CD4-positive, alpha-beta T cell treated with Interleukin-4 for 1 hour (primary cell): ENCODE measurements at places on chromosomes 16 and 17.

DNA sequence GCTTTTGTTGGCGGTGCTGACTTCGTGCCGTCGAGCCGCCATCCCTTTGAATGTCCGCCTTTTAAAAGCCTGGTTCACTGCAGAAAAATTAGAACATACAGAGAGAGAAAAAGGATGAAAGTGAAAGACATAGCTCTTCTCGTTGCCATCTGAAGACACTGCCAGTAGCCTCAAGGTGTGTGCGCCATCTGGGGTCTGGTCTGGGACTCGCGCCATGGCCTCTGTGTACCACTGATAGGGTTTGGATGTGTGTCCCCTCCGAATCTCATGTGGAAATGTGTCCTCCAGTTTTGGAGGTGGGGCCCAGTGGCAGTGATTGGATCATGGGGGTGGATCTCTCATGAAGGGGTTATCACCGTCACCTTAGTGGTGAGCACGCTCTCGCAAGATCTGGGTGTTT, 15.5 kb downstream of the GSE1 start:
- DNase-seq = no peak

GRCh38 chr17:82781894-82782274, 30.0 kb downstream of the TBCD start:
- DNase-seq = peak; percentile 87

GRCh38 chr17:3740611-3741073, 16.9 kb downstream of the HASPIN start:
- peak; percentile 62 for DNase-seq

DNA sequence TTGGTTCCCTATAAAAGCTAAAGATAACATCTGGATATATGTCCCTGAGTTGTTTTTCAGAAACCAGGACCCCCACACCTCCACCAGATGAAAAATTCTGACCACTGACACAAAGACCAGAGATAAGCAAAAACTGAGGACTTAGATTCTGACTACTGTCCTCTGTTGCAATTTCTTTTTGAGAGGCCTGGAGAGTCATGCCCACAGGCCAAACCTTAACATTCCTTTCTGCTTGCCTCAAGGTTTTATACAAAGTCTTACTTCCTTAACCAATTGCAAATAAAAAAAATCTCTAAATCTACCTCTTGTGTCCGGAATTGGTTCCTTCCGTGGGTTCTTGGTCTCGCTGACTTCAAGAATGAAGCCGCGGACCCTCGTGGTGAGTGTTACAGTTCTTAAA, 228.5 kb downstream of the ABCC12 start:
- no peak for DNase-seq

DNA sequence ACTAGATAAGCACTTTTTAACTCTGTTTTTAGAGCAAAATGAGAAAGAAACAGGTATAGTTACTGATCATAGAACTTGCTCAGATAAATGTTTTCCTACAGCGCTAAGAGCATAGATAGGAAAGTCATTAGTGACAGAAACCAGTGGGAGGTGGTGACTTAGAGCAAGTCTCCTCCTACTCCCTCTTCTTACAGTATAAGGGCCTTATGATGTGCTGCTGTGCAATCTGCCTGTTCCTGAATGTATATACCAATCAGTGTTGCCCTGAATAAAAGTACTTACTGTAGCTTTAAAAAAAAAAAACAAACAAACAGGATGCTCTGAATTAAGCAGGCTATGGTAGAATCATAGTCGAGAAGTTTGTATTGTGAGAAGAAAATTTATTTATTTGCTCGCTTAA, 23.3 kb upstream of the RASL10B start:
- no peak for DNase-seq

GRCh38 chr17:64938925-64939474, 19.7 kb upstream of the LRRC37A3 start:
- DNase-seq = peak; percentile 36

- no peak for DNase-seq
Measured at GRCh38 chr17:73474370-73474988, 162.7 kb upstream of the CDC42EP4 start.

DNA sequence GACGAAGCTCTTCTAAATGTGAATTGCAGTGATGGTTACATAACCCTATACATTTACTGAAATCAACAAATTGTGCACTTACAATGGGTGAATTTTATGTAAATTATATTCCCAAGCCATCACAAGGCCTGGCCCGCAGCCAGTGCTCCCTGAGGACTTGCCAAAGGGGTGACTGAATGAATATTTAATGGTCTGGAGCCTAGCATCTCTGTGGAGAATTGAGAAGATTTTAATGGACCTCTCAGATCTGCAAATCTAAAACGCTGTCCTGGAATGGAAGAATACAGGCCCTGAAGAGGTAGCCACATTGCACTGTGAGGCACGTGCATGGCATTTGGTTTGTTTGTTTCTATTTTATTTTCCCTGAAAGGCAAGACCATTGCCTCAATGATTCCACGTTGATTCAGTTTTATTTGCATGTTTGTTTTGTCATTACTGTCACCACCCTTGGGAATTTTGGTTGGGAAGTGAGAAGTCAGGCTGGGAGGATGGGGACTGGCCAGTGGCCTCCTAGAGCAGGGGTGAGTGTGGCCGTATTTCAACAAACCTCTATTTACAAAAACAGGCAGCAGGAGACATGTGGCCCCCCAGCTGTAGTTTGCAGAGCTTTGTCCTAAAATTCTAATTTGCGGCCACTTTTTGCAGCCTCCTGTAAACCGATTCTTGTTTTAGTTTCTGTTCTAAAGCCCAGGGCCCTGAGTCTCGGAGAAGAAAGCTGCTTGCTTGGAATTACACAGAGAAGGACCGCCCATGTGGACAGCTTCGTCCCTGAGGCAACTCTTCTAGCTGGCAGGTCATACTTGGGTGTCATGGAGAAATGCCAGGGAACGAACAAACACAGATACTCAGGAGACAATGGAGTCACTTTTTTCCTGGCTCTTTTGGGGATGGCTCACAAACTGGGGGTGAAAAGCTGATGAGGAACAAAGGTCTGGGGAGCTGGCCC, 40.5 kb upstream of the GCSH start:
- no peak for DNase-seq

DNA sequence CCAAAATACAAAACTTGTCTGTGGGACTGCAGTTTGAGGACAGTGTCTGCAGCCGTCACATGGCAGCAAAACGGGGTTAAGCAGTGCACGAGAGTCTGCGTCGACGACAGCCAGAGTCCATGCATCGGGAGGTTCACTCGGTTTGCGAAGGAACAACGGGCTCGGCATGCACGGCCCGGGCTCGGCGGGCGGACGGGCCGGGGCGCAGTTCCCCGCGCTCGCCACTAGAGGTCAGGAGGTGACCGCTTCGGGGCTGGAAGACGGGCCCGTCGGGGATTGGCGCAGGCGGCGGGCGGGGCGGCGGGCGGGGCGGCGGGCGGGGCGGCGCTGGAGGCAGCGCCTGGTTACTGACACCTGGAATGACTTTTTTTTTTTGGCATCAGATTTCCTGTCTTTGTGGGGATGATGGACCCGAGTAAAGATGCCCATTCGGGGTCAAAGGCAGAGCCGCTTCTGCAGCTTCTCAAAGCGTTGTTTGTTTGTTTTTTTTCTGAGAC, 6.5 kb downstream of the SCGB1C2 start:
- DNase-seq = peak; percentile 86

GRCh38 chr16:86181526-86181925, 282.6 kb downstream of the IRF8 start:
- DNase-seq = no peak

- peak; percentile 89 for DNase-seq
Measured at GRCh38 chr17:81977211-81977808, at the start of gene ASPSCR1. Gene ASPSCR1 (plus strand): TSS chr17:81977629. CDS start chr17:81977647, 18 bp downstream.

- no peak for DNase-seq
Measured at GRCh38 chr17:69223809-69224208, 4.8 kb downstream of the ABCA10 start.

GRCh38 chr17:48152289-48152688, 44.7 kb downstream of the SNX11 start:
- no peak for DNase-seq

DNA sequence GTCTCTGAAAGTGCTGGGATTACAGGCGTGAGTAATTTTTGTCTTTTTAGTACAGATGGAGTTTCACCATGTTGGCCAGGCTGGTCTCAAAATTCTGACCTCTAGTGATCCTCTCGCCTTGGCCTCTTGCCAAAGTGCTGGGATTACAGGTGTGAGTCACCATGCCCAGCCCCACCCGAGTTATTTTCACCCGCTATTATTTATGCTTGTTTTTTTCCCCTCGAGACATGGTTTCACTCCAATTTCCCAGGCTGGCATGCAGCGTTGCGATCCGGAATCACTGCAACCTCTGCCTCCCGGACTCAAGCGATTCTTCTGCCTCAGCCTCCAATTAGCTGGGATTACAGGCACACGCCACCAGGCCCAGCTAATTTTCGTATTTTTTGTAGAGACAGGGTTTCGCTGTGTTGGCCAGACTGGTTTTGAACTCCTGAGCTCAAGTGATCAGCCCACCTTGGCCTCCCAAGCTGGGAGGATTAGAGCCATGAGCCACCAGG, 9.2 kb downstream of the RPL23 start:
- DNase-seq = no peak

DNA sequence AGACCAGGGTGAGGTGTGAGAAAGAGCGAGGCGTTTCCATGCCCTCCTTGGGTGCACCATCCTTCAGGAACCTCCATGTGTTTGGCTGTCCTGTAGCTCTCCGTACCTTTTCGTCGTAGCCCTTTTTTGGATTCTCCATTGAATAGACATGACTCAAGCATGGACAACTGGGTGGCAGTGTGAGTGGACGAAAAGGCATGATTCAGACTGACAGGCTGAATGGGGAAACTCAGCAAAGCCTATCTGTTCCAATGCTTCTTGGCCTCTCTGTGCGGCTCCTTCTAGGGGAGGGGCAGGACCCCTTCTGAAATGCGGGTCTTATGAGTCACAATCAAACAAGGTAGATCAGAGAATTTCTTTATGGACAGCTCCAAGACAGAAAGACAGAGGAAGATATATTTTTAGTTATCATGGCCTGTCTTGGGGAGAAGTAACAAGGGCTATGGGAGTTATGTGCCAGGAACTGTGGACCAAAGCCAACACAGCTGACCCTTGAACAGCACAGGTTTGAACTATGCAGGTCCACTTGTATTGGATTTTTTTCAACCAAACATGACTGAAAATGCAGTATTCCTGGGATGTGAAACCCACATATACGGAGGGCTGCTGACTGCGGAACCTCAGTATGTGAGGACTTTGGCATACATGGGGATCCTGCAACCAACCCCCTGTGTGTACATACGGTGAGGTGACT, 22.9 kb downstream of the ADORA2B start:
- DNase-seq = no peak

DNA sequence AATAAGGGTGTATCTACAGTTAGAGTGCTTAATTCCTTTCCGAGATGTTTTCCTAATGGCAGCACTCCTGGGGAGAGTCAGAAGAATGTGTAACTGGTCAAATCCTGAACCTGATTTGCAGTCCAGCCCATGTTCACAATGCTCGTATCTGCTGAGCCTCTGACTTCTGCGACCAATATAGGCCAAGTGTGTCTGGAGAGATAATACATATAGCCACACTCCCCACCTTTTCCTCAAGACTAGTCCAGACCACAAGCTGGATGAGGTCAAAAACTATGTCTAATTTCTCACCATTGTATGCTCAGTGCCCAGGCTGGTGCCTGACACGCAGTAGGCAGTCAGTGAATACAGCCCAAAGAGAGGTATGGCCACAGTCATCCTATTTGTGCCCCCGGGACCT, 58.0 kb downstream of the XYLT1 start:
- DNase-seq = no peak

- DNase-seq = no peak
Measured at GRCh38 chr17:74824961-74825627, 34.6 kb downstream of the GRIN2C start.

GRCh38 chr17:15941781-15942180, 3.1 kb upstream of the ADORA2B start:
- no peak for DNase-seq
